NCI-H526 treated with DMSO at 0.1 percent for 48 hours (cell line): ENCODE measurements at places on chromosomes 5 and 9.

DNA sequence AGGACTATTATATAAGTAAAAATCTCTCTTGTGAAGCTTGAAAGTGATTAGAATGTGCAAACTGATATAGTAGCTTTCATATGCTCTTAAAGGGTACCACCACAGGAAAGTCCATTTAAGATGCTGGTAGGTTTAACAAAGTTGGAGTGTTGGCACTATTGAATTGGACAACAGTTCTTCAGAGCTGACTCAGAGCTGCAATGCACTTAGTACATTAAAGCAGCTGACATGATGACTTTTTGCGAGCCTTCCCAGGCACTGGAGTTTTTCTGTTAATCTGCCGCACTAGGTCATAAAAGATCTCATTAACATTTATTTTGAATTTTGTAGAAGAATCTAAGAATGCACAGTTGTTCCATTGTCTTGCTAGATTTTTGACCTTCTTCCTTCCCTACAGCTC, 243.8 kb downstream of the ADAMTSL1 start:
- DNase-seq: no peak

DNA sequence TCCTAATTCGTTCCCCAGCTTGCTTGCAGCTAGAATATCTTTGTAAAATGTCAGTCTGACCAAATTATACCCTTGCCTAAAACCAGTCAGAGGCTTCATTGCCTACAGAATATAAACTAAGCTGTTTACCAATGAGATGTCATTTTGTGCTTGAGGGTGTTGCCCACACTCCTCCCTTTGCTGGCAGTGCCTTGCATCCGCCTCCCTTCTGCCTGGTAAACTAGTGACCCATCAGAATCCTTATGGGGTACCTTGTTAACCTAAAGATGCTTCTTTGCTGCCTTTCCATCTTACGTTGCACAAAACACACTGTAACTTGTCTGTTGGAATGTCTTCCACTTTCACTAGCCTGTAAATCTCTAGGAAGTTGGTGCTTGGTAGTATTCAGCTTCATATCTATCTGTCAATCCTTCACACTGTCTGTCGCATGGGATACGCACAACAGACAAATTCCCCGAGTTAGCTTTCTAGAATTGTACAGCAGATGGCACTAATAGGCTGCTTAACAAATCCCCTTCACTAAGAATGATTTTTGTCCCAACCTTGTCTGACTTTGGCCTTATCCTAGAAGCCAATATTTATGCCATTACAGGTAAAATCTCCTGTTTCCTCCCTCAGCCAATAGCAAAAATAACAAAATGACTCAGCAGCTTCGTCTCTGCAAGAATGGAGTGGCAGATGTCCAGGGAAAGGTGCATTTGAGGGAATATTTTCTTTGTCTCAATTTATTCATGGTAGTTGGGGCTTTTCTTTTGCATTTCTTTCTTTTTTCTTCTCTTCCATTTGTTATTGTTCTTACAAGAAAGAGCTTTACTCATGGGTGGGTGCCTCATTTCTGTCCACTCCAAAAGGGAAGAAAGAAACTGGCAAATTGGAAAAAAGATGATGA, 3.0 kb downstream of the NUDT2 start:
- peak; percentile 39 for DNase-seq

DNA sequence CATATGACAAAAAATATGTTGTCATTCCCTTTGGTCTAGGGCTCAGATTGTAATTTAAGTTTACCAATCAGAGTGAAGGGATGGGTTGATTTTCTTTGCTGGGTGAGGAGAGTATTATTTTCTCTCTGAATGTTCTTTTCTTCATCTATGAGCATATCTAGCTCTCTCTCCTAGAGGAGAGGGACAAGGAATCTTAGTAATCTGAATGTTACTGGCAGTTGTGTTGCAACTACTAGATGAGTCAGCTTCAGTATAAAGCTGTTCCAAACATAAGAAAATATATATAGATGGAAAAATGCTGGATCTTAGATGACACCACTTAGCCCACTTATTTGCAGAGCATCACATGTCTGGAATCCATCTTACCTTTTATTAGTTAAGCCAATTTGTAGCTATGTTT, 259.3 kb downstream of the TUSC1 start:
- no peak for DNase-seq

GRCh38 chr9:6584881-6585597, 60.5 kb downstream of the GLDC start:
- DNase-seq: peak; percentile 17

- DNase-seq: no peak
These were observed 1.1 kb upstream of the GNPDA1 start for GRCh38 chr5:142013734-142014521.

DNA sequence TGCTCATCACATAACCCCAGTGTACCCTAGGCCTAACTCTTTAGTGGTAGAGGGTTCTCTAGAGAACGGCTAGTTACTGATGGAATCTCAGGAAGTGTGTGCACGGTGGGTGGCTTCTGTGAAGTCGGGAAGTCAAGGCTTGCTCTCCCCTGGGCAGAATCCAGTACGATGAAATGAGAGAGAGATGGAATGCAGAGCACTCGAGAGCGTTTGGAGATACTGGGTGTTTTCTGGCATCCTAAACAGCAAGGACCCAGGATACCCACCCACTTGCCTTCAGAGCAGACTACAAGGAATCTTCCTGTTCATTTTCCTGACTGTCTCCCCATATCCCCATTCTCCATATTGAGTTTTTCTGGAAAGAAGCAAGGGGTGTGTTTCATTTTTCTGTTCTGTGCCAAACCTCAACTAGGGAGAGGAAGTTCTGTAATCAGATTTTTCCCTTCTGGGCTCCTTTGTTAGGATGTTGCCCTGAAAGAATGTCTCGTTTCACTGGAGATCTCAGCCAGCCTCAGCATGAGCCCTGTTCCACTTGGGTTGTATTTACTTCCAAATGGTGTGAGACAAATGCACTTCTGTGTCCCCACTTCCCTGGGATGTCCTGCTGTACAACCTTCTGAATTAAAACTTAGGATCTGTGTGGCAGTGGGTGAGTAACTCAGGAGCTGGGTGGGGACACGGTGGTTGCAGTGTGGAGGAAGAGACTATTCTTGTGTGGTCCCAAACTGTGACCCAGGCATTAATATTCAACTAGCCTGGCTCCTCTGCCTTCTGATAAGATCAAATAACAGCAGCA, 108.9 kb upstream of the SPRY4 start:
- DNase-seq: no peak

DNA sequence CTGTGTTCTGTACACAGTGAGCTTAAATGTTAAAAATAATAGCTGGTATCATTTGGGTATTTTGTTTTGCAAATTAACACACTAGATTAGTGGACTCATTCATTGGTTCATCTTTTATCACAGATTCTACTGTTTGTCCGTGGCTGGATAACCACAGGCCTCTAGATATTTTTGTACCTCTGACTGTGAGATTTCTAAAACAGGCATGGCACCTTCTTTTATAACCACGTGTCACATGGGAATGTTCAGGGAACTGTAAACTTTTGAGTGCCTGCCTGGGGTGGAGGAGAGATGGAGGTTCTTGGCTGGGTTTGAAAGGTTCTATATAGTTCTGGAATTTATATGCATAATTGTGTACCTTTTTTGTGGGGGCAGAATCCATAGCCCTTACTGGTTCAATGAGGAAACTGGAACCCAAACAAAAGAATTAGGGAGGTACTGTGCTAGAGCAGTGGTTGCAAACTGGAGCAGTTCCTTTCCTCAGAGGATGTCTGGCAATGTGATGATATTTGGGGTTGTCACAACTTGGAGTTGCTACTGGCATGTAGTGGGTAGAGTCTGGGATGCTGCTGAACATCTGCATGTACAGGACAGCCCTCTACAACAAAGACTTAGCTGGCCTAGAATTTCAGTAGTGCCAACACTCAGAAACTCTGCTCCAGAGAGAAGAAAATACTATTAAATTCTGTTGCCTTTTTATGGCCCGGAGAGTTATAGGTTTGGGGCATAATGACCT, 16.9 kb downstream of the TLE4 start:
- peak; percentile 56 for DNase-seq

DNA sequence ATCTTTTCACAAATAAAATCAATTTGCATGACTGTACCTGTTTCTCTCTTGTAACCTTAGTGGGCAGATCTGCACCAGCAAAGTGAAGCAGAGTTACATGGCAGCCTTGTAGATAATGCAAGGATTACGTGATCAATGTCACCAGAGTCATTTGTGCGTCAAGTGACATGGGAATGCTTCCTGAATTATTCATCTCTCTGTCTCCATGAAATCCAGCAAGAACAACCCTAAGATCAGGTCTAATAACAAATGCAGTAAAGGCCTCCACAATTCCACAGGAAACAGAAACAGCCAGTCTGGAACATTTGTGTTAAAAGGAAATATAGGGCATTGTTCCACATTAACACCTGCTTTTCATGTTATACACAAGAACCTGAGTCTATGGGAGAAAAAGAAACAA, 7.8 kb downstream of the GZMA start:
- no peak for DNase-seq

DNA sequence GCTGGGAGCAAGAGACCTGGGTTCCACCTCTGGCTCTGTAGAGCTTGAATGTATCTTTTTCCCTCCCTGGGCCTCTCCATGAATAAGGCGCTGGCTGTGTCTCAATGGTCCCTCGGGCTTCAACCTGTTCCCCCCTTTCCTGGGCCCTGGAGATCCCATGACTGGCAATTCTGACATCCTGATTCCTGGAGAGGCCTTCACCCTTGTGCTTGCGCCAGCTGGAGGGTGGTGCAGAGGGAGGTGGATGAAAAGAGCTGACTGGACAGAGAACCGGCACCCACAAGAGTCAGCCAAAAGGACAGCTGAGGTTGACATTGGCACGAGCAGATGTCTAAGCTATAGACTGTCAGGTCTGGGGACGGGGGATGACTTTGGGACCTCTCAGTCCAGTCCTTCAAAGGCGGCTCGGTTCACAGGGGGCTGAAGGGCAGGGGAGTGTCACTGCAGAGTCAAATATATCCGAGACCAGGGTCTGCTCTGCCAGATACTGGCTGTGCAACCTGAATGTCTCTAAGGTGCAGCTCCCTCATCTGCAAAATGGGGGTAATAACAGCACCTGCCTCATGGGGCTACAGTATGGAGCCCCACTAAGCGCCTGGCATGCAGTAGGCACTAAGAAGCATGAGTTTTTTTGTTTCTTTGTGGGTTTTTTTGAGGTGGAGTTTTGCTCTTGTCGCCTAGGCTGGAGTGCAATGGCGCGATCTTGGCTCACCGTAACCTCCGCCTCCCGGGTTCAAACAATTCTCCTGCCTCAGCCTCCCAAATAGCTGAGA, 13.8 kb downstream of the DNM1 start:
- no peak for DNase-seq

DNA sequence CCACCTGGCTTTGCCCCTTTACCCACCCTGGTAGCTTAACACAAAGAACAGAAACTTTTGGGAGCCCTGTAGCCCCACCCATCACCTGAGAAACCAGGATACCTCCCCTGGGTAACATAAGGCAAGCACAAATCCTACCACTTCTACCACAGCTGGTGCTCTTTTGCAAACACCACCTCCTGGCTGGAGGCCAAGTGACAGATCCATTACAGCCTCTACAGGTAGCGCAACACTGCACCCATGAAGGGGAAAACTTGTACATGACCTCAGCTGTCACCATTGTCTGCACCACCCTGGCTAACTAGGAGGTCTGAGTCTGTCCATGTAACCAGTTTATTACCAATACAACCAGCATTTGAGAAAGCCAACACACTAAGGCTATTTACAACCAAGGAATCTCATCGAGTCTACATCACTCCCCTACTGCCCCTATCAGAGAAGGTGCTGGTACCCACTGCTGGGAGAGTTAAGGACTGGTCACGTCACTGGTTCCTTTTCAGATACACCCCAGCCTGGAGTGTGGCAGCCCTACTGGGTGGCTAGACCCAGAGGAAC, 128.6 kb downstream of the PJA2 start:
- DNase-seq: no peak

DNA sequence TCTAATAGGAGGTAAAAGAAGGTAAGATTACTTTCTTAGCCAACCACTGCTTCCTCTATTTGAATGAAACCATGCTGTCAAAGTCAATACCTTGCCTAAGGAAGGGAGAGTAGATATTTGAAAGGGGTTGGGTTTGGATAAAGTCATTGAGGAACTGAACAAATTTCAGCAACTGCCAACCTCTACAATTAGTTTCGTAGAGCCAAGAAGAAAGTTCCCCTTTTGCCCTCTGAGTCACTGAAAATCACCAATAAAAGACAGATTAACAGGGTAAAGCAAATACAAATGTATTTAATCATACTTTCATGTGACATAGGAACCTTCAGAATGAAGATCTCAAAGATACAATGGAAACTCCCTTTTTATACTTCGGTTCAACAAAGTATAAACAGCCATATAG, 615.7 kb downstream of the GABRG2 start:
- no peak for DNase-seq

DNA sequence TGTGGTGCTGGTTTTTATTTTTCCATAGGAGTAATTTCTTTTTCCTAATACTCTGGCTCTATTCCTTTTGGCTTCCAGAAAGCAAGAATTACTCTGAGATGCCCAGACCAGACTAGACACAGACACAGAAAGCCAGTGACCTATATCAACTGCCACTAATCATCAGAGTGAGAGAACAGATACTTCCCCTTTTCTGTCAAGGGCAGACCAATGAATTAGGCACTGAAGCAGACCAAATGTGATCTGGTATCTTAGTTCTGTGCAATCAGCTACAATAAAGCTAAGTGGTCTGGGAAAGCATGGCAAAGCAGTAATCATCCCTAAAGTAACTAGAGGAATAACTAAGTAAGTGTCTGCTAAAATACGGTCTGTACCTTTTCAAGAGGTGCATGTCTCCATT, 239.1 kb downstream of the ELAVL2 start:
- DNase-seq: no peak
